ENCODE measurements at places on chromosomes 6 and 20.

GRCh38 chr6:134437376-134437775 is 119.5 kb upstream of the SGK1 start:
- no peak for DNase-seq

DNA sequence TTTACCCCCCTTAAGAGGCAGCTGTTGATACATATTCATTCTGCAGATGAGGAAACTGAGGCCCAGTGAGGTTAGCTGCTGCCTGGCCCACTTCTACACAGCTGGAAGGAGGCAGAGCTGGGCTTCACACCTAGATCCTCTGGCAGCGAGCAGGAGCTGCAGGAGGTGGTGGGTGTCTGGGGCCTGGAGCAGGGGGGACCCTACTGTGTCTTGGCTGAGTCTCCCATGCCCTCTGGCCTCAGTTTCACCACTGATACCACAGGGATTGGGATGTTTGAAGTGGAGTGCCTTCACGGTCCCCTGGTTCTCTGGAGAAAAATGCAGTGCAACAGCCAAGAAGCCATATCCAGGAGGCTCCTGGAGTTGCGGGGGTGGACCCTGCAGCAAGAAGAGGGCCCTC is 8.2 kb upstream of the BPIFA2 start:
- no peak for DNase-seq

- no peak for DNase-seq
Observed at GRCh38 chr20:30811885-30812671, 445.4 kb upstream of the DEFB115 start.

DNA sequence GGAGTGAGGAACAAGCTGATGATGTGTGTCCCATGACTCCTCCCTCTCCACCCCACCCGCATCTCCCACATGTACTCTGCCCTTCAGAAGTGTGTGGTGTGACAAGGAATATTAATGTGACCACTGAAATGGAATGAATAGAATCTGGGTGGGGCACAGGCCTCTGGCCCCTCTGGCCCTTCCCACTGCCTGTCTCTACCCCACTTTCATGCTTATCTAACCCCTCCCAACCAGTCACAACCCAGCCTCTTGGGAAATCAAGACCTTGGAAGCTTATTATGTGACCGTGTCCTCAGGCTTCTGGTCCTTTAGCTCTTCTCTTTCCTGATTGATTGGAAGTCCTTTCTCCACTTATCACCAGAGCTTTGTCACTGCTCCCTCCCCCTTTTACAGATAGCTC is 312.2 kb upstream of the SOX4 start:
- no peak for DNase-seq

DNA sequence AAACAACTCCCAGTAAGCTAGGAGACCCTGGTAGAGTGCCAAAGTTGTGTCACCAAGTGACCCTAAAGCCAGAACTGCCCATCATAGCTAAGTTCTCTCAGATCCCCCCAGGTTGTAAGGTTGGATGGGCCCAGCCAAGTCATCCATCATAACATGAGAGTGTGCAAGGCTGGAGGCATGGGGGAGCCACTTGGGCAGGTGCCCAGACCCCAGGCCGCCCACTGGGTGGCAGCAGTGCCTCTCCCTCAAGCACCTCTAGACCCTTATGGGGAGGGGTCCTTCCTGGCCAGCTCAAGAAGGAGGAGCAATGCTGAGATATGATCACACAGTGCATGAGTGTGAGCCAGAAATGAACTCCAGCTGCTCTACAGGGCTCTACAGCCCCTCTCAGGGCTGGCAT is 154.5 kb downstream of the MYLK4 start:
- no peak for DNase-seq

GRCh38 chr6:157962601-157963302 is 18.9 kb upstream of the SYNJ2 start:
- no peak for DNase-seq

DNA sequence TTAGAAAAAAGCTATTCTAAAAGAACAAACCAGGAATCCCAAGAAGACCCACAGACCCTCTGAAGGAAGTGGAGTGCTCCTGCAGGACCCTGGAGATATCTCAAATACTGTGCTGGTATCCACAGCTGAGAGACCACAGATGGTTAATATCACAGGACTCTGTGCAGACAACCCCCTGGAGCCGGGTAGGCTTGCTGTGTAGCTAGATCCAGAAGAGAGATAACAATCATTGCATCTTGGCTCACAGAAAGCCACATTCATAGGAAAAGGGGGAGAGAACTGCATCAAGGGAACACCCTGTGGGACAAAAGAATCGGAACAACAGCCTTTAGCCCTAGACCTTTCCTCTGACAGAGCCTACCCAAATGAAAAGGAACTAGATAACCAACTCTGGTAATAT is 689.5 kb downstream of the PHF3 start:
- no peak for DNase-seq

DNA sequence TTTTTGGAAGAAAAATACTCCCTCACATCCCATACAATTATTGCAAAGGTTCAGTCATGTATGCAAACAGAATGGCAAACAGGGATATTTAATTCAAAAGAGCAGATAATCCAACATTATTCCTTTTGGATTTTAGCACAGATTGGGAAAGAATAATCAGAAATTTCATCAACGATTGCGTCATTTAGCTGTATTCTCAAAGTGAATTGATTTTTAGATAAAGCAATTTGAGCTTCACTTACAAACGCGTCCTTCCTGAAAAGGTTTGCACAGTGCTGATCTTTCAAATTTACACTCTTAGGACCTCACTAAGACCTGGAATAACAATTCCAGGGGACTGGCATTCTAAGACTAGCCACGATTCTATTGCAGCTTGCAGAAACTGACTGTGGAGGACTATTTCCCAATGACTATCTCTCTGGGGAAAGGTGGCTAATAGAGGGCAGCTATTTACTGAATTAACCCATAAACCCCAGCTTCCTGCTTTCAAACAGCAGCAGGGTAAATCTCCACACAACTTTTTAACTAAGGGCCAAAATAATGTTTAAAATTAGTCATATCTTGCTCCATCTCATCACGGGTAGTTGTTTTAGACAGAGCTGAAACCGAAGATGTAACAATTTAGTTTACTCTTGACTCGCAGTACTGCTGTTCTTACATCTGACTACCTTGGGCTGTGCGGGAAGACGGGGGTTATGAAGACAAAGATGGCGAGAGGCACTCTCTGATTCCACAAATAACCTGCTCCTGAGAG is 131.2 kb upstream of the FAM184A start:
- no peak for DNase-seq

- no peak for DNase-seq
Observed at GRCh38 chr20:37596890-37597536, 69.3 kb upstream of the BLCAP start.

DNA sequence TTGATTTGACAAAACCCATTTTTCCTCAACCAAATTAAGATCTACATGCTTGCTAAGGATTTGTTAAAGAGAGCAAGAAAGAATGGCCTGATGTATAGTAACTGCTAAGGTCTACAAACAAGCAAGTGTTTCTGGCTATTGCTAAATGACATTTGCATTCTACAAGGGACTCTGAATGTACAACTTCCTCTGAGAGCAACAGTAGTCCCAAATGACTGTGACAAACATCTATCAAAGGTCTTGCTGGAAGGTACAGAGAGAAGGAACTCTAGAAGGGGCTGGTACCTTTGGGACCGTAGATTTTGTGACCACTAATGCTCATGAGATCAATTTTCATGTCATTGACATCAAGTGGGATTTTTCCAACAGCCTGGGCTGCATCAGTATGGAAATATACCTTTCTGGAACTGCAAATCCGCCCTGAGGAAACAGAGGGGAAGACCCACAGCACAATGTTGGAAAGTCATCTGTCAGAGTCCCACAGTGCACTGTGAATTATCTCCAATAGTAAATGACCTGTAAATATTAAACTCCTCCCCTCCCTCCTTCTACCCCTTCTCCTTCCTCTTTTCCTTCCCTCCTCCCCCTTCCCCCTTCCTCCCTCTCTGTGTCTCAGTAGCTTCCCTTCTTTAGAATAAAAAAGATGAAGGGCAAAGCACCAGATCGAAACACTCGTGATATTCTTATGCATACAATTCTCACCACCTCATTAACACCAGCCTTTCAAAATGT is 15.9 kb upstream of the CPNE1 start:
- no peak for DNase-seq

GRCh38 chr6:83431545-83432155 is 799 bp upstream of the ME1 start:
- DNase-seq, result no peak

DNA sequence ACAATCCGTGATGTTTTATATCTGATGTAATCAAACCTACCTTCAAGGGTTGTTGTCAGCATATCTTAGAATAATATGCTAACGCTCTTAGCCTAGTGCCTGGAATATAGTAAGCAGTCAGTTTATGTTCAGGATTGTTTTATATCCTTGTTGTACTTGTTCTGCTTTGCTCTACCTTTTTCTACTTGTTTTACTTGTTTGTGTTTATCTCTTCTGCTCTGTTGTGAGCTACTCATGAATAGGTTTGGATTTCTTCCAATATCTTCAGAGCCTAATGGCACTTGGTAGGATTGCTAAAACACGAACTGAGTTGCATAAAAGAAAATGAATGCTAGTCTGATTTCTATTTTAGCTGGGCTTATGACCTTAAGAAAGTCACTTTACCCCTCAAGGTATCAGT is 40.1 kb downstream of the DNAH8 start:
- no peak for DNase-seq

- DNase-seq, result no peak
Observed at GRCh38 chr6:166927240-166927934, 29.0 kb downstream of the RNASET2 start.

DNA sequence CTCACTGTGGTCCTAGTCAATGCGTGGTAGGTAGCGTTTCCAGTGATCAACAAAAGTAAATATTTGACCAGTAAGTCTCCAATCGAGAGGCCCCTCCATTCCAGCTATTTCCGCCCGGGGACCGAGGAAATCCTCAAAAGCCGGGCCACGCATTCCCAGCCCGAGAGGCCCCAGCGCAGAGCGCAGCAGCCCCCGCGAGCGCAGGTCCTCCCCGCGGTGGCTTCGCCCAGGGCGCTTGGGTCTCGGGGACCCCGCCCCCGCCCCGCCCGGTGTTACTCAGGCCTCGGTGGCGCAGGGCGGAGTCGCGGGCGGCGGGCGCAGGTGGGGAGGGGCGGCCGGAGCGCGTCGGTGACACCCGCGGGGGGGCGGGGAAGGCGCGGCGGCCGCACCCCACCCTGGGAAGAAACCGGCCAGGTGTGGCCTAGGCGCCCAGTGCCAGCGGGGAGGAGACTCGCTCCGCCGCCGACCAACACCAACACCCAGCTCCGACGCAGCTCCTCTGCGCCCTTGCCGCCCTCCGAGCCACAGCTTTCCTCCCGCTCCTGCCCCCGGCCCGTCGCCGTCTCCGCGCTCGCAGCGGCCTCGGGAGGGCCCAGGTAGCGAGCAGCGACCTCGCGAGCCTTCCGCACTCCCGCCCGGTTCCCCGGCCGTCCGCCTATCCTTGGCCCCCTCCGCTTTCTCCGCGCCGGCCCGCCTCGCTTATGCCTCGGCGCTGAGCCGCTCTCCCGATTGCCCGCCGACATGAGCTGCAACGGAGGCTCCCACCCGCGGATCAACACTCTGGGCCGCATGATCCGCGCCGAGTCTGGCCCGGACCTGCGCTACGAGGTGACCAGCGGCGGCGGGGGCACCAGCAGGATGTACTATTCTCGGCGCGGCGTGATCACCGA is at the start of gene DSP:
Gene DSP, plus strand, starts transcription at position 497 of the 890 bp plus-strand sequence. Its CDS starts 245 bp downstream, at position 742.
- DNase-seq, result no peak

- no peak for DNase-seq
Observed at GRCh38 chr20:22106308-22106938, 401.0 kb downstream of the PAX1 start.

- DNase-seq, result no peak
Observed at GRCh38 chr20:12068121-12068520, 150.4 kb downstream of the BTBD3 start.

DNA sequence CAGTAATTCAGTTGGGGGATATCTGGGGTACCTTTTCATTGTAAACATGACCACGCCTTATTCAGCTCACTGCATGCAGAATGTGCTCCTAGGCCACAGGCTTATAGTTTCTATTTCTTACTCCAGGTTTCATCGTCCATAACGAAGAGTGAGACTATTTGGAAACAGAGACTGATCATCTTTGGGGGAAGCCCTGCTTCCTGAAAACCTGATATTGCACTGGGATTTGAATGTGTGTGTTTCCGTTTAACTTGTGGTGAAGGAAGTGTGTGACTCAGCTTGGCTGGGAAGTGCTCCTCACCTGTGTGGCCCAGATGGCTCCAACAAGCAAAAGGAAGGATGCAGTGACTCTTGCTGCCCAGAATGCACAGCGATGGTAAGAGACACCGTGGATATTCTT is 19.6 kb upstream of the LTV1 start:
- no peak for DNase-seq

DNA sequence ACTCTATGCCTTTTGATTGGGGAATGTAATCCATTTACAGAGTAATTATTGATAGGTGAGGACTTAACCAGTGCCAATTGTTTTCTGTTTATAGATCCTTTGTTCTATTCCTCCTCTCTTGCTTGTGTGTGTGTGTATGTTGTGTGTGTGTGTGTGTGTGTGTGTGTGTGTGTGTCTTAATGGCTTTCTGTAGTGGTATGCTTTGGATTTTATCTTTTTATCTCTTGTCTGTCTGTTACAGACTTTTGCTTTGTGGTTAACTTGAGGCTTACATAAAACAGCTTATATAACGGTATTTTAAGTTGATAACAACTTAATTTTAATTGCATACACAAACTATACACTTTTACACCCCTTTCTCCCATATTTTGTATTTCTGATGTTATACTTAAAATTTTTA is 54.7 kb downstream of the CDC5L start:
- DNase-seq, result no peak

GRCh38 chr6:4582506-4583417 is 193.4 kb upstream of the CDYL start:
- no peak for DNase-seq

DNA sequence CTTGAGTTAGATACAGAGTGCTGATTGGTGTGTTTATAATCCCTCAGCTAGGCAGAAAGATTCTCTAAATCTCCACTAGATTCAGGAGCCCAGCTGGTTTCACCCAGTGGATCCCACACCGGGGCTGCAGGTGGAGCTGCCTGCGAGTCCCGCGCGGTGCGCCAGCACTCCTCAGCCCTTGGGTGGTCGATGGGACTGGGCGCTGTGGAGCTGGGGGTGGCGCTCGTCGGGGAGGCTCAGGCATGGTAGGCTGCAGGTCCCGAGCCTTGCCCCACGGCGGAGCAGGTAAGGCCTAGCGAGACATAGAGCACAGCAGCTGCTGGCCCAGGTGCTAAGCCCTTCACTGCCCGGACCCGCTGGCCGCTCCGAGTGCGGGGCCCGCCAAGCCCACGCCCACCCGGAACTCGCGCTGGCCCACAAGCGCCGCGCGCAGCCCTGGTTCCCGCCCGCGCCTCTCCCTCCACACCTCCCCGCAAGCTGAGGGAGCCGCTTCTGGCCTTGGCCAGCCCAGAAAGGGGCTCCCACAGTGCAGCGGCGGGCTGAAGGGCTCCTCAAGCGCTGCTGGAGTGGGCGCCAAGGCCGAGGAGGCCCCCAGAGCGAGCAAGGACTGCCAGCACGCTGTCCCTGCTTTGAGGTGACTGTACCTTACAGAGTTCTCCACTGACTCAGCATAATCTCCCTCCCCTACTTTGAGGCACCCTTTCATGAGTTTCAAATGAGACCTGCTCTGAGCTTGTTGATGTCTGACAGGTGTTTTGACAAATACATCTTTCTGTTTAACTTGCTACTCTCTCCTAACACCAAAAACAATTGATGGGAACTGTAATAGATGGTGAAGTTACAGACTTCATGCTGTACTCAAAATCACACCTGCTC is 3.9 kb upstream of the SSR1 start:
- DNase-seq, result no peak

Measured in stimulated activated CD4-positive, alpha-beta T cell treated with anti-CD3 and anti-CD28 coated beads, Interleukin-15, amount 100 ng/mL, for 1 hour (primary cell).